Fibroblast of skin of left quadriceps (primary cell): ENCODE measurements at places on chromosomes 4 and X.

- DNase-seq: no peak
These were observed 63.1 kb downstream of the RTL3 start for GRCh38 chrX:78595901-78596502.

- no peak for DNase-seq
These were observed at the start of gene GUCY1A1 for GRCh38 chr4:155666344-155667221. Gene GUCY1A1 (plus strand): TSS chr4:155666848. CDS start chr4:155696868, 30,020 bp downstream.

- no peak for DNase-seq
These were observed 45.9 kb downstream of the PLS3 start for GRCh38 chrX:115606861-115607260.

- DNase-seq: peak; percentile 65
These were observed 191.0 kb downstream of the CCSER1 start for GRCh38 chr4:90318193-90318592.

- DNase-seq: no peak
These were observed 58.7 kb upstream of the ADAMTS3 start for GRCh38 chr4:72627723-72628122.

DNA sequence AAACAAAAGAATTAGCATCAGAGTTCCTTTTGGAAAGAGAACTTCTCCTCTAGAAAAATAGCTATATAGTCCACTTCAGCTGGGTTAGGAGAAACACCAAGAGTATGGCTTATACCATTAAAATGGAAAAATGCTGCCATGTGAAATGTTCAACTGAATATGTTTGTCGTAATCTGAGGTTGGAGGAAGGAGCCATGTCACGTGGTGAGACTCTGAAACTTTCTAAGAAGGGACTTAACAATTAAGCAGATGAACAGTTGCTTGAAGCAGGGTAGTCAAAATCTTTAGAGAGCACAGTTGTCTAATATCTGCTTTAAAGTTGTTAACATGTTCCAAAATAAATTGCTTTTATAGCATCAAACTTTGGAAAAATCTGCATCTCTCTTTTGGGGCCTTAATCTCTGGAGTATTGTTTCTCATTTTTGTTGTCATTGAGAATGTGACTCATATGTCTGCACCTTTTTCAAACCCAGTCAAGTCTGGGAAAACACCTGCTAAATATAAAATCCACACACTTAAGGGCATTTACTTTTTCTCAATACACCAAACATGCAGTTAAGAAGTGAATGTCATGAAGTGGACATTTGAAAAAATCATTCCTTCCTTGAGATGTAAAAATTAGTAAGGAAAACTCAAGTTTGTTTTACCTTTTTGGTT, 168.8 kb upstream of the PDE5A start:
- no peak for DNase-seq

GRCh38 chrX:109472939-109473735, 8.7 kb downstream of the GUCY2F start:
- no peak for DNase-seq

GRCh38 chr4:92339676-92340075, 35.9 kb downstream of the GRID2 start:
- DNase-seq: no peak

- no peak for DNase-seq
These were observed 407.3 kb upstream of the SLIT2 start for GRCh38 chr4:19844446-19844845.

DNA sequence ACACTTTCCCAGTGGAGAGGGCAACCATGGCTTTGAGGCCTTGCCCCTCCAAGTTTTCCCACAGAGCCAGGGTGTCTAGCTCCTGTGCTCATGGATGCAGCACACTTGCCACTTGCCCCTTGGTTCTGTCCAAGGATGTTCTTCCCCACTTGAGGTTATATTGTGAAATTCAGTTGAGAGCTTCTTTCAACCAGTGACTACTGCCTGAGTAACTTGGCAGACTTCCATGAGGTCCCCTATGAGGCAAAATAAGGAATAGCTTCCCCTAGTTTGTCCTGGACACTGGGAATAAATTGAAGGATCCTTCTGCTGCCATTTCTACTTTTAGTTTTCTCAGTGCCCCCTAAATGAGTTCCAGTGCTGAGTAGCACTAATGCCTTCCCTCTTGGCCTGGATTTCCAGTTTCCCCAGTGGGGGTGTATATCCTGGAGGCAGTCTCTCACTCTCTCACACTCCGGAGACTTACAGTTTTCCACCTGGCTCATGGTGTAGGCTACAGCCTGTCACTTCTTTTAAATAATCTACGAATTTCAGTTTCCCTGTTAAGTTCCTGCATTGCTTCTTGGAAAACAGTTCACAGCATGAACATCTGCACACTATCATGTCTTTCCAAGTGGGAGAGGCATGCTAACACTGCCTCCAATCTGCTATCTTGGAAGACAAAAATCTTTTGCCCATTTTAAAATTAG, 36.4 kb upstream of the ADH4 start:
- peak; percentile 32 for DNase-seq

DNA sequence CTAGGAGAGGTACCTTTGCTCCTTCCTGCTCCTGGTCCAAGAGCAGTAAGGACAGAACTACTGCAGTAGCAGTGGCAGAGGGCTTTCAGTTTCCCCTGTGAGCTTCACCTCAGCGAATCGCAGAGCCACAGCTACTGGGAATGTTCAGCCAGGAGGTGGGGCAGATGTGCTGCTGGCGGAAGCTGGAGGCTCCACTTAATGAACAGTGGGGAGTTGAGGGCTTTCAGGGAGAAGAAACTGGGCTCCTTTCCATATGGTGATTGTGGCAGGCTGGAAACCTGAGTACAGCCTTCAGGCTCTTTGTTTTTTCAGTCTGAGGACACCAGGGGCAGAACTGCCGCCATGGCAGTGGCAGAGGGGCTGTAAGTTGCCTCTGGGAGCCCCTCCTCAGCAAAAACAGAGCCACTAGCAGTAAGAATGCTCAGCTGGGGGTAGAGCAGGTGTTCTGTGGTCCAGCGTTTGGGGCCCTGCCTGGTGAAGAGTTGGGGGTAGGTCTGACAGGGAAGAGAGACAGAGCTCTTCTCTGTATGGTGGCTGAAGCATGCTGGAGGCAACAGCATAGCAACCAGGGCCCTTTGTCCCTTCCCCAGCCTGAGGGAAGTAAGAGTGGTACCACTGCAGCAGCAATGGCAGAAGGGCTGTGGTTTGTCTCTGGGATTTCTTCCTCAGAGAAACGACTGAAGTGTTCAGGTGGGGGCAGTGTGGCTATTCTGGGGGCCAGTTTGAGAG, 106.0 kb upstream of the GRXCR1 start:
- DNase-seq: no peak

GRCh38 chrX:19889582-19890342, 2.4 kb upstream of the SH3KBP1 start:
- DNase-seq: peak; percentile 38
